ENCODE measurements at places on chromosomes 12 and 14.

DNA sequence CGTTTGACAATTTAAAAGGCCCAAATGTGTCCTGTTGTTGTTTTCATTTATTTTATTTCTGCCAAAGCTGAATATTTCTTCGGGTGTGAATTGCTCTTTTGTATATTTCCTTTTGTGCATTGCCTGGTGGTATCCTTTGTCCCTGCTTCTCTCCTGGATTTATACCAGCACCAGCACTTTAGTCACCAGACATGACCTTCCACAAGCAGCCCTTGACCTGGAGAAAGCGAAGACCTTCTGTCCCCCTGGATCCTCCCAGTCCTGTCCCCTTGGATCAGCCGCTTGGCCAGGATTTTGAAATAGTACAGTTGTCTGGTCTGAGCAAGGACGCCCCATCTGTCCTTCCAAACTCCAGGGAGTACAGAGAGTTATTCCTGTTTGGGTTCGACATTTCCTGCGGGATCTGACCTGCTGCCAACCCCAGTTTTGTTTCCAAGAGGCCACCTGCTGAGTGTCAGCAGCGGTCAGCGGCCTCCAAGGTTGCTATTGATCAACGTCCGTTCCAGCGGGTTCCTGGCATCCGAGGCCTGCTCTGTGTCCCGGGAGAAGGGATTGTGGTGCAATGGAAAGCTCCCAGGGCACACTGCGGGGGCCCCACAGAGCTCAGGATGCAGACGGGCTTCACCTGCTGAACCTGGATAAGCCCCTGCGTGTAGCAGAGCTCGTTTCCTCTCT, 45.1 kb upstream of the CHGA start:
- DNase-seq = no peak

- DNase-seq = peak; percentile 88
These were observed 41.3 kb downstream of the CD9 start for GRCh38 chr12:6241495-6241894.

- DNase-seq = no peak
These were observed 192.6 kb upstream of the CCDC196 start for GRCh38 chr14:66293533-66294105.

DNA sequence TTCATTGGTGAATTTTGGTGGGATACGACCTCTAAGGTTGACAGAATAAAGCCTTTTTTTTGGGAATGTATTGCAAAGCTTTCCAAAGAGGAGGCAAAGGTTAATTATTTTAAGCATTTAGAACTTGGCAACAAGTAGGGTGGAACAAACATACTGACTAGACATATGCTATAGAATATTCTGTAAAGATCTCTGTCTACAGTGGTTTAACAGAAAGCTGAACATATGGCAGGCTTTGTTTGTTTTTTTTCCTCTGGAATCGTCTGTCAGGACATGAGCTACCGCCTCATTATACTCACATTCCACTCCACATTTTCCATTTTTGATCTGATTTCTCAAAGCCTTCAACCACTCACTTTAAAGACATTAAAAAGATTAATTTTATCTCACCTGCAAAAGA, 153.4 kb upstream of the PELI2 start:
- DNase-seq = no peak

DNA sequence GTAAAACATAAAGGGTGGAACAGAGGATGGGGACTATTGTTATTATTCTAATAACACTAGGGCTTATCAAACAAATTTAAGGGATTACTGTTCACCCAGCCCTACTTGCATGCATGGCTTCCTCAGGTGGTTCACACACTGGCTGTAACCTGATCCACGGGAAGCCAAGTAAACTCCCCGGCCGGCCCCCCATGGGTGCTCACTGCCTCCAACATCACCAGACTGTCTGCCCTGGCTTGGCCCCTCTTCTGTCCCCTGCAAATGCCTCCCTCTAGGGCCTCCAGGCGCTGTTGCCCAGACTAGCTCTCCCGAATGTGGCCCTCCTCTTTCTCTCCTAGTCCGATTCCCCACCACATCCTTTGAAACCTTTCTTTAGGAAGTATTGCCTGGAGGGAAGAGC, 18.6 kb downstream of the FAIM2 start:
- no peak for DNase-seq

- no peak for DNase-seq
These were observed 2.7 kb downstream of the CHST11 start for GRCh38 chr12:104459368-104459909.

DNA sequence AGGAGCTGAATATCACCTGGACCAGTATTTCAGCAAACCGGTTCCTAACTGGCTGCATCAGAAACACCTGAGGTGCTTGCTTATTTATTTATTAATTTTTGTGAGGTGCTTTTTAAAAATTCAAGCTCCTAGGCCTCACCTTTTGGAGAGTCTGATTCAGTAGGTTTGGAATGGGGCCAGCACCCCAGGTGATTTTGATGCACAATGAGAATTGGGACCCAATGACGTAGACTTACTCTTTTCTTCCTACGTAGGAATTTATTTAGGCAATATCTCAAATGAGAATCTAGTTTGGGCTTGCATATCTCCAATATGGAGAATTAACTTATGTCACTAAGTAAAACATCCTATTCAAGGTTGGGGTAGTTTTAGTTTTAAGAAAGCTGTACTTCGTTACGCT, 7.3 kb downstream of the YEATS4 start:
- DNase-seq = no peak

DNA sequence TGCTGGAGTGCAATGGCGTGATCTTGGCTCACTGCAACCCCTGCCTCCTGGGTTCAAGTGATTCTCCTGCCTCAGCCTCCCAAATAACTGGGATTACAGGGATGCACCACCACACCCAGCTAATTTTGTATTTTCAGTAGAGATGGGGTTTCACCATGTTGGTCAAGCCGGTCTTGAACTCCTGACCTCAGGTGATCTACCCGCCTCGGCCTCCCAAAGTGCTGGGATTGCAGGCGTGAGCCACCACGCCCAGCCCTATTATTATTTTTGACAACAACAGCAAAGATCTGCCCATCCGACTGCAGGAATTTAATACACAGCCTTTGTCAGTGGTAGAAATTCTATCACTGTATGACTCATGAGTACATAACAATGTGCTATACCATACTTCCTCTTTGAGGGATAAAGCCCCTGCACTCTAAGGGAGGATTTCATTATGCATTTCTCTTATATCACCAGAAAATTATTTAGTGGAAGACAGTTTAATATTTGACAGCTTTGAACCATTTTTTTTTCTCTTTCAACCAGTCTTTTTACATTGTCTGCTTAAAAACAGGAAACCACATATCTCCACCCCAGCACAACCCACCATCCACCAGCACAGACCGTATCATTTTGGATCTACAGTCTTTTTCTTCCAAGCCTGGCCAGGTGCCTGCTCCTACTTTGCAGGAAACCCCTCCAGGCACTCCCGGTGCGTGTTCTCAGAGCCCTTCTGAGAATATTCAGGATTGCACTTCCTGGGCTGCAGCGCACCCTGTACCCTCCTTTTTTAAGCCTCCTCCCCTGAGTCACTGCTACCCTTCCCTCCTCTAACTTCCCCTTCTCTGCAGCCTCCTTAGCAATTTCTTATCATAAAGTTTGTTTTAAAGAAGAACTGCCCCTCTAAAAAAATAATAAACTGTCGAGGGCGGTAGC, 594 bp downstream of the ARHGDIB start:
- DNase-seq = peak; percentile 68

All from upper lobe of right lung (tissue), 1 donor.